ENCODE measurements at places on chromosomes 16 and 17.

DNA sequence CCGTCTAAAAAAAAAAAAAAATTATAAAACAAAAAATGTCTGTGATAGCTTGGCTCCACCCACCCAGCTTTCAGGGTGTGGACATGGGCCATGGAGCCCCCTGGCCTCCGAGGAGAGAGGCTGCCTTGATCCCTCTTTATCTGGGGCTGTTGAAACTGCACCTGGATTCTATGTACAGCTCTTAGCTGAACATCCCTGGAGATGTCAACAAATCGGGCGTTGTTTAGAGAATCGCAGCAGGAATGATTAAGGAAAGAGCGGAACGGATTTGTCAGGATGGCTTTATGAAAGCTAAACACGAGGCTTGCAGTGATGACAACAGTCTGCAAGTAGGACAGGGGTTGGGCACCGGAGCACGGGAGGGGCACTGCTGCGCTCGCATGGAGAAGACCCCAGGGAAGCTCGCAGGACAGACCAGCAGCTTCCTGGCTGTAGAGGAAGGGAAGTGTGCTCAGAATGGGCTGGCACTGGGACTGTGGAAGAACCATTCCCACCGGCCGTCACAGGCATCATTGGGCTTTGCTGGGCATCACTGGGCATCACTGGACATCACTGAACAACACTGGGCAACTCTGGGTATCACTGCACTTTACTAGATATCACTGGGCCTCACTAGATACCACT, 195.8 kb upstream of the FOXF1 start:
- no peak for DNase-seq

DNA sequence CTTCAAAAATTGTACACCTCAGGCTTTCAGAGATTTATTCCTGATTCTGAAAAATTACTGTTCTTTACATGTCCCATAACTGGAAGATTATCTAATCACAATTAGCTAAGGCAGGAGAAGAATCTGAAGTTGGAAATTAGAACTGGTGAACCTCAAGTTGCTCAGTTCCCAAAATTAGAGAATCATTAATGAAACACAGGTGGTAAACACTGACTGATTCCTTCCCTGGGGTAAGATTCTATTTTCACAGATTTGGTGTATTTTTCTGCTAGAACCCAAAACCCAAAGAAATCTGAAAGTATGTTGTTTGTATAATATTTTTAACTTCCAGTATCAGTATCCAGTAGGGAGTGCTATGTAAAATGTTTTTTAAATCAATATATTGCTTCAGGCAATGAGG, 25.7 kb downstream of the PHKB start:
- no peak for DNase-seq

- no peak for DNase-seq
These were observed 3.2 kb upstream of the NOD2 start for GRCh38 chr16:50690177-50690576.

- DNase-seq: no peak
These were observed 8.5 kb downstream of the CACNG1 start for GRCh38 chr17:67052720-67053437.

- no peak for DNase-seq
These were observed 247.9 kb upstream of the SOX9 start for GRCh38 chr17:71872843-71873485.

Data from AG10803 (cell line).